ENCODE measurements at places on chromosomes 3 and 15.

GRCh38 chr3:158434412-158435038, 136.5 kb upstream of the MLF1 start:
- DNase-seq = no peak

GRCh38 chr3:61685755-61686154, 124.4 kb downstream of the PTPRG start:
- DNase-seq = peak; percentile 31

- DNase-seq = no peak
These were observed 13.7 kb downstream of the FAM240A start for GRCh38 chr3:46626039-46626438.

DNA sequence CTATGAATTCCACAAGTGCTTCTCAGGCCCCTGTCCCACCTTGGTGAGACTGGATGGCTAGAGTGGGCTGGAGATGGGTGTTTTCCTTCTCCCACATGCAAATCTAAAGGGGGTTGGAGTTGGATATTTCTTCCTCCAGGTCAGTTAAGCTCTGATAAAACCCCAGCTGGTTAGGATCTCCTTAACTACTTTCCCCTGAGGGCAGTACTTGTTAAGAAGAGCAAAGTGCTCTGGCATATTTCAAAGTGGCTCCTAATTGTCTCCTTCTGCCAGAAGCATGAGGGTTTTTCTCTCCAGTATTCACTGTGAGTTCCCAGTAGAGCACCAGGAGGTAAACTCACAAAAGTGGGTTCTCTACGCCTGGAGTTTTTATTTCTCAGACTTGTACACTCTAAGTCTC, 31.4 kb downstream of the COL6A6 start:
- no peak for DNase-seq

DNA sequence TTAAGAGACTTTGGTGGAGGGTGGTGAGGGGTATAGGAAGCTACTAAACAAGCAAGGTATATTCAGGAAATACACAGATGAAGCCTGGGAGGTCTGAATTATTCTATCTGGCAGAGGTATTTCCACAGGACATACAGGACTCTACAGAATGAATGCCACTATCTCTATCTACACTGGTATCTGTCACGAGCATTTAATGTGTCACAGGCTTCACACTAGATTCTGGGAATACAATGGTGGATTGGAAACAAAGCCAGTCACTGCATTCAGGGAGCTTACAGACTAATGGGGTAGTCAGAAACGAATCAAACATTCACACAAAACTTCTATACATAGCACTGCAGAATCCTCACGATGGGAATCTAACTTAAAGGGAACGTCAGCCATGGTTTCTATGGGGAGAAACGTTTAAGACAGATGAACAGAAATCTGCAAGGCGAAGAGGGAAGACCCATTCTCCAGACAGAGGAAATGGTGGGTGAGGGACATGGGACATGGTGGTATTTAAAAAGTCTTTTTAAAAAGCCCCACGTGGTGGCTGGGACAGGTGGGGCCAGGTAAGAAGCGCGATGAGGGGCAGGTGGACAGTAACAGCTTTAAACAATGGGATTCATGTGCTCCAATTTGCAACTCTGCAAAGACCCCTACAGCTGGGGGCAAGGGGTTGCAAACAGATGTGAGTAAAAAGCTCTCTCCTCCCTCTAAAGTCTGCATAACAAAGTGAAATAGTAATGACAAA, 16.5 kb downstream of the LRIG1 start:
- no peak for DNase-seq

GRCh38 chr3:196181127-196181546, 30.1 kb downstream of the ZDHHC19 start:
- DNase-seq = no peak

DNA sequence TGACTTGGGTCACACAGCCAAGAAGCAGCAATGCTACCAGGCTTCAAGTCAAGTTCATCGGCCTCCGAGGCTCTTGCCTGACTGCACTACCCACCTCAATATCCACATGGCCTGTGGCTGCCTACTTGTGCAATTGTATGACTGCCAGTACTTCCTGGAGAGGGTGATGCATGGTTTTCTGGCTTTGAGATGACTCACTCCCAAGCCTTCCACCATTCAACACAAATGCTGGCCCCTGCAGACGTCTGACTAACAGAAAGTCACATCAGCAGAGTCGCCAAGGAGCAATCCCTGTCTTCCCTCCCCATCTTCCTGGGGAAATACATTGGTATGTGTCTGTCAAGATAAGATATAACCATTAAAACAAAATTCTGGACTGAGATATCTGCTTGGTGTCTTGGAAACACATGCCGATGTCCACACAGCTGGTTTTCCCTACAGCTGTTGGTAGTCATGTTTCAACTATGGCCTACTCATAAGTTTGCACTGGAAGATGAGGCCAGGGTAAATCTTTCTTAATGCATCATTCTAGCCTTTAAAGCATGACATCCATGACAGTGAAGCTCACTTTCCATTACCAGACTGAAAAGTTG, 79.6 kb upstream of the SPATA12 start:
- no peak for DNase-seq

GRCh38 chr3:153567011-153567410, 405.0 kb downstream of the RAP2B start:
- DNase-seq = no peak

- DNase-seq = no peak
These were observed 39.2 kb downstream of the TMEM158 start for GRCh38 chr3:45186871-45187270.

GRCh38 chr15:68730976-68731897, 89.5 kb downstream of the ANP32A start:
- DNase-seq = no peak
